ENCODE measurements at places on chromosomes 6 and 20.

GRCh38 chr6:109297406-109298110, 84.7 kb downstream of the CD164 start:
- DNase-seq, result no peak

- DNase-seq, result no peak
Observed at GRCh38 chr6:74071214-74071613, 375.2 kb downstream of the CD109 start.

- no peak for DNase-seq
Observed at GRCh38 chr6:110628330-110628729, 151.9 kb upstream of the SLC22A16 start.

DNA sequence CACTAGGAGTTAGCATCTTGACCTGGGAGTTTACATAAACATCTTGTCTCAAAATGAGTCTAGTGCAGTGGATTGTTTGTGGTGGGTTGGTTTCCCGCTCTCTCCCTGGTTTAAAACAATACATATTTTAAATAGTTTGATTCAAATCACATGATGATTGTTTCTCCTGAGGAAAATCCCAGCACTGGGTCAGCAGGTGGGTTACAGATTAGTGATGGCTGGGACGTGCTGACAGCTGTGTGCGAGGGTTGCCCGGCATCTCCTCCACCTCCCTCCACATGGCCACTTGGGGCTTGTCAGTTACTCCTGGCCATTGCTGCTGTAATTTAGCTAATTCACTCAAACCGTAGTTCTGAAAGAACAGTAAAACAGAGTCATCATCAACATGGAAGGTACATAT, 306.4 kb upstream of the CITED2 start:
- DNase-seq, result no peak

DNA sequence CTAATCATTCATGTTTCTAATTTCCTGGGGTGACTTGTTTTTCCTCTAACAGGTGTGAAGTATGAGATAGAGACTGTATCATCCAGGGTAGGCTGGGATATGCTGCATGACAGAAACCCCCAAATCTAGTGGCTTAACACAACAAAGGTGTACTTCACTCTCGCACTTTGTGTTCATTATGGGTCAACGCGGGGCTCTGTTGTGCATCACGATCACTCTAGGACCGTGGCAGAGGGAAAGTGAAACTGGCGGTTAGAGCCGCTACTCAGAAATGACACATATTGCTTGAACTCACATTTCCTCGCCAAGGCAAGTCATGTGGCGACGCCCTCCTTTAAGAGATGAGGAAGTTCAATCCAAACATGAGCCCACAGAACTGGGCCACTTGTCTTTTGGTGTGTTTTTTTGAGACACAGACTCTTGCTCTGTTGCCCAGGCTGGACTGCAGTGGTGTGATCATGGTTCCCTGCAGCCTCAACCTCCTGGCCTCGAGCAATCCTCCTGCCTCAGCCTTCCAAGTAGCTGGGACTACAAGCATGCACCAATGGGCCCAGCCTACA, 41.3 kb downstream of the PCNA start:
- peak; percentile 96 for DNase-seq

DNA sequence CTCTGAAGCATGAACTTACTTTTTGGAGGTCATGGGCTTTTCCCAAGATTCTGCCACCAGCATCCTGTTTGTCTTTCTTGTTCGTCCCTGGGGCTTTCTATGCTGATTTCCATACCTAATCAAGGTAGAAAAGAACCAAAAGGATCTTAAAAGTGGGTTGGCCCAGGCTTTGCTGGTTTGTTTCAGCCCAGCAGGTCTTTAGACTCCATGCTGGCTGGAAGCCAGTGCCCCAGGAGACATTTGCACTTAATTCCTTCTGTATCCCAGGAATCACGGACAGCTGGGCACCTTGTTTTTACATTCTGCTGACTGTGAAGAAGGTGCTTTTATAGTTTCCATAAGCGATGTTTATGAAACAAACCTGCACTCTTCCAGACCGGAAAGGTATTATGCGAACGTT, 195.9 kb downstream of the CDH4 start:
- DNase-seq, result no peak

DNA sequence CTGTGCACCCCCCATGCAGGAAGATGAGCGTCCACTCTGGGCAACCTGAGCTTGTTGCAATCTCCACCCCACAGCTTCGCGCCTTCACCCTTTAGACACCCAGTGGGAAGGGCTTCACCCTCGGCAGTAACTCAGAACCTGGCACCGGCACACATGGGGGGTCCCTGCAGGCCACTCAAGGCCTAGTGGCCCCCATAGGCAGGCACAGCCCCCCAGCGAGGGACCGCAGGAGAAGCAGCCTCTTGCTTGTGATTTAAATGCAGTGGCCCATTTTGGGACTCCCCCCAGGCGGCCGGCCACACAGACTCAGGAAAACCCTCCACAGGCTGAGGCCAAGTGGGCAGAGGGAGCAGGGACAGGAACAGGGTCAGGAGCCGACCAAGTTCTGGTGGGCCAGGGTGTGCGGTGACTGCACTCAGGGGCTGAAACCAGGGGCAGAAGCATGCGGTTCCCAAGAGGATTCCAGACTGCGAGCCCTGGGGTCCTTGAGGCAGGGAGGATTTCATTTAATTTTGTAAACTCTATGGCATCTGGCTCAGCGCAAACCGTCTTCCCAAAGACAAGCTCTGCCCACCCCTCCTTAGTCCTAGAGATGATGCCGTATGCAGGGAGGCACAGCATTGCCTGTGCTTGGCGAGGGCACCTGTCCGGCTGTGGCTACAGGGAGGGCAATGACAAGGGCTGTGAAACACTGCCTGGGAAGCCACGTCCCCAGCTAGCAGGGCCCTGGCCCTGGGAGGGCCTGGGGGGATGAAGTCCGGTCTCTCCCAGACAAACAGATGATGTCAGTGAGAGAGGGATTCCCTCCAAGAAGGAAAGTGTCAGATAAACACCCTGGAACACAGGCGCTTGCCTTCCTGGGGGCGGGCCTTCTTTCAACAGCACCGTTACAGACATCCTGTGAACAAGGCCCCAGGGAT, 52.9 kb upstream of the GPR31 start:
- no peak for DNase-seq

DNA sequence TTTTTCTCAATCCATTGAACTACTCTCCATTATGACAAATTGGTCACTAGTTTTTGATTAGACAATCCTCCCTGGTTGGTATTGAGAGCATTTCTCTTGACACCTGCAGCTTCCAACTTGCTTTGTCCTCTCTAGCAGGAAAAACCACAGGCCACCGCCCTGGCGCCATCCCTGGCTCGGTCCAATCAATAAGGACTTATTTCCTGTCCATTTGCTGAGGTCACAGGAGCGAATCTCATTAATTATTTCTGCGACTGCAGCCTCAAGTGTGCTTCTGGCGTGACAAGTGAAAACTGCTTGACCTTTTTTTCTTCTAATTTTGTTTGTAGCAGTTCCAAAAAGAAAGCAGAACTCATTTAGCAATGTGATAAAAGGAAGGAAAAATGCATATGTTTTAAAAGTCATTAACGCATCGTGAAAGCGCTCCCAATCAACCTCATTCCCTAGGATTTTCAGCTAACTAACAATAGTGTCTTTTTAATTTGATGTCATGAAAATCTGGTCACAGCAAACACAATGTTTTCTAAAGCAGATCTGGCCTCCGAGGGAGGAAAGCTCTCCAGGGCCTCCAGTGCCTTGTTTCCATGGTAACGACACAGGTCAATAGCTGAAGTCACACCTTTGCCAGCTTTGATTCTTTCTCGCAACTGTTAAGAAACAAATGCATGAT, 39.0 kb upstream of the BEND3 start:
- no peak for DNase-seq

GRCh38 chr6:32799168-32799567, 17.6 kb downstream of the HLA-DOB start:
- no peak for DNase-seq

GRCh38 chr6:48116699-48117645, 6.0 kb upstream of the PTCHD4 start:
- no peak for DNase-seq

- DNase-seq, result no peak
Observed at GRCh38 chr6:1318036-1318435, 6.1 kb downstream of the FOXQ1 start.

DNA sequence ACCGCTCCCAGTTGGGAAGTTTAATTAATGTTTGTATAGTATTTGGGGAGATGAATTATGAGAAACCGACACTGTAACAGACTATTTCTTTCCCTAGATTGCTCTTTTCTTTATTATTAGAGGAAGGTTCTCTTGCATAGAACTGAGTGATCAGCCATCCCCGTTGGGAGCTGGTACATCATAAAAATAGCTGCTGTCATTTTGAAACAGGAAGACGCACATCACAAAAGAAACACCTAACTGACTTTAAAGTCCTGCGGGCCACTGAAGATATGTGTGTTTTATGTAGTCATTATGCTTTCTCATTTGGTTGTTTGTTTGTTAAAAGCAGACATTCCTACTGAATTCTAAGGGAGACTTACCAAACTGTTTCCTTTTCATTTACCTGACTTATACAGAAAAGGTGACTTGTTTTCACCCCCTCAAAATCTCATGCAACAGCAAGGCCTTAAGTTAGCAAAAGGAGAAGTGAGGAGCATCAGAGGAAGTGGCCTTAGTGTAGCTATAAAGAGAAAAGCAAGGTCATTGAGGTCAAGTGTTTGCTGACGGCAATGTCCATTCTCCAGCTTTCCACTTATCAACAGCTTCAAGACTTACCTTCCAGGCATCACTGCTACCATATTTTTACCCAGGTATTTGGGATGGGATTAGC, 91.0 kb downstream of the PKHD1 start:
- DNase-seq, result no peak

- peak; percentile 58 for DNase-seq
Observed at GRCh38 chr20:63102721-63103375, 96.1 kb upstream of the BHLHE23 start.

GRCh38 chr6:75438442-75439116, 55.0 kb downstream of the FILIP1 start:
- no peak for DNase-seq

- DNase-seq, result no peak
Observed at GRCh38 chr6:154367839-154368695, 11.5 kb upstream of the IPCEF1 start.

DNA sequence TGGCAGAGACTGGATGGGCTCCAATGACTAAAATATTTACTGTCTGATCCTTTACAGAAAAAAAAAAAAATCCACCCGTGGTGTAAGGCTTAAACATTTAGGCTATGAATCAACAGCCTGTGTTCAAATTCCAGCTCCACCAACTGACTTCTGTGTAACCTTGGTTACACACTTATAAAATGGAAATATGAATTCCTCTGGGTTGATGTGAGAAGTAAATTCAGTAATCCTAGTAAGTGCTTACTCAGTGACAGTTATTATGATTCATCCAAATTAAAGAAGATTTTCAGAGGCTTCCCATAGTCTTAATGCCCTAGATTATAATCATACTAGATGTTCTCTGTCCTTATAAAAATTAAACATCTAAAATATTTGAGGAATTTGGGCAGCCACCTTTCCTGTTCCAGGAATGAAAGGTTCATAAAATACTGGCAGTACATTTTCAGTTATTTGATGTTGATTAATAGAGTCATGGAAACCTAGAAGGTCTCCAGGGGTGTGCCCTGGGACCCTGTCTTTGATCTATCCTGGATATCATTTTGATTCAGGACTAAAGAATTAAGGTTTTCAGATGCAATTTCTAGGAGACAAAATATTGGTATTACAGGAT, 180.3 kb upstream of the ZNF217 start:
- no peak for DNase-seq

GRCh38 chr6:98782772-98783171, 51.6 kb upstream of the POU3F2 start:
- peak; percentile 5 for DNase-seq
